ENCODE measurements at places on chromosomes 1 and 21.

GRCh38 chr1:211827051-211827450, 3.5 kb downstream of the LPGAT1 start:
- no peak for DNase-seq

DNA sequence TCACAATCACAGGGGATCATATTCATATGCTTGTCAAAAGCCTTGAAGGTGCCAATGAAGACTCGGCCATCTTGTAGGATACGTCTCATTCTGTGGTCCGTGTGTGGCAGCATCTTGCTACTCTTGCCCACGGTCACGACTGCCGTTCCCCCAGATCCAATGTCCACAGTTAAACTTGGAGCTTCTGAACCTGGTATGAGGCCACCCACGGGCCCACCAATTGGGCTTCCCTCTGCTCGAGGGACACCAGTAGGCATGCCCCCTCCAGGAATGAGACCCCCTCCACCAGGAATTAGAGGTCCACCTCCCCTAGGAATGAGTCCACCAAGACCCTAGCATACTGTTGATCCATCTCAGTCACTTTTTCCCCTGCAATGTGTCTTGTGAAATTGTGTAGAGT, 39.6 kb downstream of the MORN1 start:
- no peak for DNase-seq

GRCh38 chr1:147236448-147236847, 6.0 kb upstream of the CHD1L start:
- DNase-seq, result no peak

DNA sequence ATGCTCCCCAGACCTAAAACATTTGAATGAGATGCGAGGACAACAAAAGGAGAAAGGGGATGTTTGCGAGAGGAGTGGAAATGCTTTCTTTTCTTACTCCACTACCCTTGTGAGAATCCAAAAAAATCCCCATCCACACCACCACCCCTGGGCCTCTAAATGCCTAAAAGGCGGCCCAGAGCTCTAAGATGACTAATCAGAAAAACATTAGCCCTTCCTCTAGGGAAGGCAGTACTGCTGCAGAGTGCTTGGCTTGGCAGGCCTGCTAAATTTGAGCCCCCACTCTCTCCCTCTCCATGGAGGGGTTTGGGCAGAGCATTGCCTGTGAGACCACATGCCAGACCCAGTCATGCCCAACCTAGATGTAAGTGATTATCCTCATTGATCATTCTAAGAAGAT, 347.9 kb downstream of the USH2A start:
- no peak for DNase-seq

DNA sequence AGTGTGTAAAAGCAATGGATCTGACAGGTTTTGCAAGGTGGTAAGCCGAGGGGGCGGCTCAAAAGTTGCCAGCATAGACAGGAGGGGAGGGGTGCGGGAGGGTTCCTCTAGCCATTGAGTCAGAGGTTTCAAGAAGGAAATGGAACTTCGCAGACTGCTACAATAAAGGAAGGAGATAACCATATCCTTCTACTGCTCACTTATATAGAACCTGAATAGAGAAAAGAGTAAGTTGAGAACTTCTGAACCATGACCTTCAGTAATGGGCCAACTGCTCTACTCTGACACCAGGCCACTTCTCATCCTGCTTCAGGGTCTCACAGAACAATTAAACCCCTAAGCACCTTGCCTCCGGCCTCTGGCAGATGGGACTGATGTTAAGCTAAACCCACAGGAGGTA, 26.3 kb upstream of the BCAR3 start:
- peak; percentile 47 for DNase-seq

DNA sequence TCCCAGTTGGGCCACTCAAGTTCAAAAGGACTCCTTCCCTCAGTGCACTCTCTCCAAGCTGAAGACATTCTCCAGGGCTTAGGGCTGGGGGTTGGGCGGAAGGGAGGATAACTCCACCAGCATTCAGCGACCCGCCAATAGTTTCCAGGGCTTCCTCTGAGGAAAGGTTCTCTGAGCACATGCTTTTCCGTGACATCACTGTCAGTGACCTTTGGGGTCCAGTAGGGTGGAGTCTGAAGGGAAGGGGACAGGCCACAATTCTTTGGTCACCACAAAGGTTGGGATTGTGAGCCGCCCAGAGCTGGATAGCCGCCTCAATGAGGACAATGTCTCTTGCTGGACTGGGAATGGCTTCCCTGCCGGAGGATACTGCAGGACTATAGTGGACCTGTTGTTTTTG, 22.8 kb upstream of the RXRG start:
- DNase-seq, result no peak

GRCh38 chr1:169594391-169594790, 8.1 kb upstream of the F5 start:
- peak; percentile 57 for DNase-seq

DNA sequence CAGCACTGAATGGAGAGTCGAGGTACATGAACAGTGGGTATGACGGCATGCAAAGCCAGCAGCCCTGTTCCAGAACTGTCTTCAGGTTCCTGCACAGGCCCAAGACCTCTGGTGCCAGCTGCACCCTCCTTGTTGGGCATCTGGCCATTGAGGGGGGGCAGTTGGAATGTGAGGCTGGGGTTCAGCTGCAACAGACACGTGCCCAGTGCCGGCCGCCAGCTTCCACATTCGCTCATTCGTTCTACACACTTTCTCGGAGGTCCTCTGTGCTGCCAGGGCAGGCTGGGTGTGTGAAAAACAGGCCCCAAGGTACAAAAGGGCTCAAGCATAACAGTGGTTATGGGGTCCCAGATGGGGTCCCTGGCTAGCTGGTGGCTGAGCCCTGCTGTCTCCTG, 37.9 kb upstream of the SLC19A1 start:
- DNase-seq, result no peak

- peak; percentile 88 for DNase-seq
Measured at GRCh38 chr1:197902454-197903195, at the start of gene C1orf53. Gene C1orf53, plus strand, starts transcription at chr1:197902630. Its CDS starts 20 bp downstream, at chr1:197902650.

DNA sequence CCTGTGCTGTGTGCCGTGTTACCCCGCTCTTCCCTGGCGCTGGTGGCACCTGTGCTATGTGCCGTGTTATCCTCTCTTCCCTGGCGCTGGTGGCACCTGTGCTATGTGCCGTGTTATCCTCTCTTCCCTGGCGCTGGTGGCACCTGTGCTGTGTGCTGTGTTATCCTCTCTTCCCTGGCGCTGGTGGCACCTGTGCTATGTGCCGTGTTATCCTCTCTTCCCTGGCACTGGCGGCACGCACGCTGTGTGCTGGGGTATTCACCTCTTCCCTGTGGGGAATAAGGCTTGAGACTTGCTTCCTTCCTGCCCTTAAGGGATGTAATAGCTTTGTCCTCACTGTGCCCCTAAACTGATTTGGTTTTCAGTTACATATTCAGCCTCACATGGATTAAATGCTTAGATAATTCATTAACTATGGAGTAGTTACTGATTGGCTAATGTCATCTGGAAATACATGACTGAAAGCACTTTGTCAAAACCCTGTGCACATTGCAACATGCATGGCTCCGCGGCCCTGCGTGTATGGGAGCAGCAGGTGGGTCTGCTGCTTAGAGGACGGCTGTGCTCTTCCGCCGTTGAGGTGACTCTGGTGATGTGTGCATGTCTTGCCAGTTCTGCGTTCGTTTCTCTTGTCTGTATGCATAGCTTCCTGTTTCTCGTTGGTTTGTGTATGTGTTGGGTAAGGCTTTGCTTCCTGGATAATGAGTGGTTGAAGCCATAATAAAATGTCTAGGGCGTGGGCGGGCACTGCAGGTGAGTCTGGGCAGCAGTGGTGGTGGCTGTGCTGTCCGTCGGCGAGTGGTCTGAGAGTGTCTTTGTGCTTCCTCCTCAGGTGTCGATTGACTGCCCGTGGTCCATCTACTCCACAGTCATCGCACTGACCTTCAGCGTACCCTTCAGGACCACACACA, 17.9 kb upstream of the PWP2 start:
- peak; percentile 24 for DNase-seq

- DNase-seq, result no peak
Measured at GRCh38 chr1:198168227-198168626, 11.4 kb downstream of the NEK7 start.

- DNase-seq, result no peak
Measured at GRCh38 chr1:229093609-229094336, 177.1 kb upstream of the RAB4A start.

DNA sequence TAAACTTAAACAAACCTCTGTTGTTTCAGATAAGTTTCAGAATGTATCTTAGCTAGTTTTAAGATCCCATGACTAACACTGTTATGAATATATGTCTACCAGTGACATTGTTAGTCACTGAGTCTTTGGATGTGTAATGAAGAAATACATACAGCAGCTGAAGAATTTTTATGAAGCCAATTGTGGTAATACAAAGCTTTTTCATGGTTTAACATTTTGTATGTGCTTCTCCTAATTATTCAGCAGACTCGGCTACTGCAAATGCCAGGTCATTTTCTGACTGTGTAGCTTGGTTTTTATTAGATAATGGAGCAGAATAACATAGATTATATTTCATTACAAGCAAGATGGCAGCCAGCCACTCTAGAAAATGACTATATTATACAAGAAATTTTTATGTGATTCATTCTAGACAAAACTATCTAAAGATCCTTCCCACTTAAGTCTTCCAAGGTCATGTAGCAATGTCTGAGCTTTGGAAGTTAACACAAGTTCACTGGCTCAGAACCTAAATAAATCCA, 147.8 kb downstream of the TNFSF18 start:
- no peak for DNase-seq

Data from activated naive CD8-positive, alpha-beta T cell treated with anti-CD3 and anti-CD28 coated beads for 36 hours (primary cell).